ENCODE measurements at places on chromosomes 2 and 18.

- DNase-seq, result peak; percentile 11
Observed at GRCh38 chr2:121567957-121568409, 37.3 kb downstream of the RNU4ATAC start.

DNA sequence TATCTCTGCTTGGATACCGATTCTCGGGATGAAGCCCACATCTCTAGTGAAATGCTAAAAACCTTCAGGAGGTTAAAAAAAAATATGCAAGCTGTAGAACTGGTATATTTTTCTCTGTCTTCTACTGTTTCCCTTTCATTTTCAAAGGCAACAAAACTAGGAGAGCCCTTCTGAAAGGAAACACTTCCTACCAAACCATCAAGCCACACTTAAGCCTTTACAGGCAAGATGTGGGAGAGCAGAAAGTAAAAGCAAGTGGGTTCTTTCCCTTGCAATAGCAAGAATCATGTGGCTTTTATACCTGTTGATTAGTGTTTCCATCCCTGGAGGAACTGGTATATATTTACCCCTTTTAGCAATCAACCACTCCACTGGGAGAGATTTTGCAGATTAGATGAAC lies 147.9 kb upstream of the ACAA2 start:
- no peak for DNase-seq

- DNase-seq, result peak; percentile 47
Observed at GRCh38 chr2:27095745-27096651, 9.4 kb downstream of the KHK start.

GRCh38 chr18:33560686-33561370 lies 17.2 kb upstream of the ASXL3 start:
- no peak for DNase-seq

GRCh38 chr18:62434798-62435197 lies 88.0 kb upstream of the ZCCHC2 start:
- no peak for DNase-seq

GRCh38 chr2:43110442-43110871 lies 115.9 kb downstream of the ZFP36L2 start:
- no peak for DNase-seq

- no peak for DNase-seq
Observed at GRCh38 chr18:22349317-22349898, 68.3 kb downstream of the CTAGE1 start.

DNA sequence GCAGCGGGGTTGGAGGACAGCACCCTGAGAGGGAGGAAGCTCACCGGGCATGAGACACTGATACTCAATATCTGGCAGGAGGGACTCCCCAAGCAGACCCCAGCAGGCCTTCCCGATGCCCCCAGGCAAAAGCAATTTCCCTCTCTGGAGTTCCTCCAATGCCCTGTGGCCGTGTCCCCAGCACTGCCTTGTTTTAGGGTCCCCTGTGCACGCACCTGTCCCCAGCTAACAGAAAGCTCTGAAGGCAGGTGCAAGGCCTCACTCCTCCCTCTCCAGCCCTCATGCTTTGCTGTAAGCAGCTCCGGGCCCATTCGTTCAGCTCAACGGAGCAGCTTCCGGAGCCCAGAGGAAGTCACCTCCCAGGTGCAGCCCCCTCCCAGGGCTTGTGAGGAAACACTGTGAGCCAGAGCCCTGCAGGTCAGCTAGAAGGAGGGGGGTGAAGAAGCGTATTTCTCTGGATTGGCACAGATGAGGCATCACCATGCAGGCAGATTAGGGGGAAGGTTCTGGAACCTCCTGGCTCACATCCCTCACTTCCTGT lies 50.3 kb upstream of the ID2 start:
- no peak for DNase-seq

DNA sequence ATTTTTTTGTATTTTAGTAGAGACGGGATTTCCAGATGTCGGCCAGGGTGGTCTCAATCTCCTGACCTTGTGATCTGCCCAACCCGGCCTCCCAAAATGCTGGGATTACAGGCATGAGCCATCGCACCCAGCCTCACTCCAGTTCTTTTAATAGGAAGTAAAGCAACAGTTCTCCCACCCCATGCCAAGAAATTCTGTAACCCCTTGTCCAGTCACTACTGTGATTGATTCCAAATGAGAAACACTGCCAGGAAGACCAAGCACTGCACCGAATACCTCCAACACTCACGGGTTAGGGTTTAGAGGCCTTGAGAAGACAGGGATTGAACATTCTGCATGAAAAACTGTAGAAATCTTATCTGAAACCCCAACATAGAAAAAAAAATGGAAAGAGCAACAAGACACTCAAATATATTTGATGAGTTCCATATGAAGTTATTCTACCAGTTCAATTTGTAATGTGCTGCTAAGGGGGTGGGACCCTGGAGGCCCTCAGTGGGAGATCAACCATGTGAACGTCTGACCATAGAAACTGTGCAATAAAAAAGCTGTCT lies 48.2 kb upstream of the BIN1 start:
- DNase-seq, result no peak

DNA sequence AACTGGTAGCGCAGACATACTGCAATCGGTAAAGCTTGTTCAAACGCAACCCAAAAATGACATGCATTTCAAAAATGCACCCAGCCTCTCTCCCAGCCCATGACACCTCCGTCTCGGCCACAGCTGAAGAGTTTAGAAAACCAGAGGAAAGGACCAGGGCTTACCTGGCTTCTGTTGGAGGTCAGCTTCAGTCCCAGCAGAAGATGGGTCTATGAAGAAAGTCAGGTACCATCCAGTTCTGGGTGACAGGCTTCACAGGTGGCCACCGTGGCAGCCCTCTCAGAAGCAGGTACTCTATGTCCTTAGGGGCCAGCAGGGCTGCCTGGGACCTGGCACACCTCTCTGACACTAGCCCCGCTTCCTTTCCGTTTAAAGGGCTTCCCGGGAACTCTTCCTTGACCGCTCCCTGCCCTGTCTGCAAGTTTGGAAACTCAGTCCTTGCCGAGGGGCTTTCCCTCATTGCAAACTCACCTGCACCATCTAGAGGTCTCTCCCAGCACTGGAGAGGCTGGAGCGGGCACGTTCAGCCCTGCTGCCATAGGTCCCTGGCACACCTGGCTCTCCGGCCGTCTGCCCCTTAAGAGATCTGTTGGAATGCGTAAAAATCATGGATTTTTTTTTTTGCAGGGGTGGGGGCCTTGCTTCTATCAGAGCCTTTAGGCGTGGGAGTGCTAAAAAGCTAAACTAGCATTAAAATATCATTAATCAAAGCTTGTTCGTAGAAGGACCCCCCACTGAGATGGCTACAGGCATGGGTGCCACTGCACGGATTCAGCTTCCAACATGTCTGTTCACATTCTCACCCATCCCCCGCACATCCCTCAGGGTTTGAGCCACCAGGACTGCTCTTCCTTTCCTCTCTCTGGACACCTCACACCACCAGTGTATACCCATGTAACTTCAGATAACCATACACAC lies at the start of gene EDAR:
Gene EDAR, minus strand, starts transcription at position 425 of the 918 bp plus-strand sequence. CDS start 58,206 bp downstream, outside the sequence.
- no peak for DNase-seq

DNA sequence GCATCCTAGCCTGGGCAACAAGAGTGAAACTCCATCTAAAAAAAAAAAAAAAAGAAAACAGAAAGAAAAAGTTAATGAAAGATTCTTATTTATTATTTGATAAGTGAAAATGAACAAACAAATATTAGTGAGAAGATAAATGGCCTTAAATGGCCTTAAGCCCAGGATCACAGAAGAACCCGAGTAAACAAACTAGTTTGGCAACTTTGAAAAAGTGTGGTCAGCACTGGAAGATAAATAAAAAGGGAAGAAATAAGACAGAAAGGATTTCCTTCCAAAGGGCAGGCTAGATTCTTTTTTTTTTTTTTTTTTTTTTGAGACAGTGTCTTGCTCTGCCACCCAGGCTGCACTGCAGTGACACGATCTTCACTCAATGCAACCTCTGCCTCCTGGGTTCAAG lies 692.4 kb downstream of the CPS1 start:
- no peak for DNase-seq

DNA sequence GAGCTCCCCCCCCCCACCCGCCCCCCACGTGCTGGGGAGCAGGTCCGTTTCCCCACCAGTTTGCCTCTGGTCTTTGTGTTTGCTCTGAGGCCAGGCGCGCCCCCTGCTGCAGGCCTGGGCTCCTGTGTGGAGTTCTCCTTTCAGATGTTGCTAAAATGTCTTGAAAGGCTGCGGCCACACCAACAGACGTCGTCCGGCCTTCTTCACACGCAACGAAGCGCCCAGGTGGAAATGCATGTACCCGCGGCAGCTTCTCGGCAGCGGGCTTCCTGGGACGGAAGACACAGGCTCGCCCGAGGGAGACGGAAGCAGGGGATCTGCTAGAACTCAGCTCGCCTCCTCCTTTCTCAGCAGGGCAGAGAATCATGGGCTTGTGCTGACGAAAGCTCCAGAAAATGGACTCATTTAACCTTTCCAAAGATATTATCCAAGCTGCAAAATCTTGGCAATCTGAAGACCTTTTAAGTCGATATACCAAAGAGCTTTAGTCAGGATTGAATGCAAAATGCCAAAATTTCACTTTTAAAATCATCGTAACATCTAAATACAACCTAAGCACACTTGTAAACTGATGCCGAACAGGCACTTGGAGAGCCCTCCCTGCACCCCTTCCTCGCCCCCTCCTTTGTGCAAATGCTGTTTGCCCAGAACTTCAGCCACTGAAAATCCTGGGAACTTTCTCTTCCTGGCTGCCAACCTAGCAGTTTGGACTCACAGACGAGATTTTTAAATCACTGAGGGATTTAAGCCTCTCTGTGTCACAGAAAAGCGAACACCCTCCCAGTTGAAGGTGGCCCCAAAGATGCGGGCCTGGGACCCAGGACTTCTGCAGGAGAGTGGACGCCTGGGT lies 125.5 kb upstream of the ZNF516 start:
- DNase-seq, result peak; percentile 83

GRCh38 chr2:150911766-150912280 lies 349.8 kb downstream of the RBM43 start:
- DNase-seq, result peak; percentile 10

DNA sequence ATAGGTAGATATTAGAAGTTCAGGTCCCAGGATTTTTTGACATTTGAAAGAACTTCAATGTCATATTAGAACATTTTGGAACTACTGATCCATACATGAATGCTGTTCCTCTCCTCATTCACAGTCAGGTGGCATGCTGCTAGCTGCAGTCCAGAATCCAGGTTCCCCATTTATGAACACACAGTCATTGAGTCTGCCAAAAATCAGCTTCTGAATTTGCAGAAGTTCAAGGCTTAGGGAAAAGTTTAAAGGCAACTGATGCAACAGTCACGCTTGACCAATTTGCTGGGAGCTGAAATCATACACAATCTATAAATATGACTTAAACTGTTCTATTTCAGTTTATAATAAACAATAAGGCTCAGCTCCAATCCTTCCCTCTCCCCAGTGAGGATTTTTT lies 17.3 kb upstream of the TTR start:
- no peak for DNase-seq

- no peak for DNase-seq
Observed at GRCh38 chr2:33153008-33153407, 206.3 kb downstream of the LTBP1 start.

DNA sequence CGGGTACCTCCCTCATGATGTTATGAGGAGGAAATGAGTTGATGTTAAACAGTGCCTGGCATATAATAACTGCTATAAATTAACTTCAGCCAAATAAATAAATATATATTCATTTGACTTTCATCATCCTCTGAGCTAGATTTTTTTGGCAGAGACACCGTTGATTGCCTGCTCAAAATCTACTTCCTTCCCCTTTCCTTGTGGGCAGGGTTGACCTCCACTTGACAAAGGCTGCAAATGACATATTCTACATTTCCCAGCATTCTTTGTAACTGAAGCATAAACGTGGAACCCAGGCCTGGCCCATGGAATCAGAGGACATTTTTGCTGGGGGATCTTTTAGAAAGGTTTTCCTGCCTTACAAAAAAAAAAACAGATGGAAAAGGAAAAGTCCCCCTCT lies 177.8 kb downstream of the TXNL1 start:
- DNase-seq, result no peak

DNA sequence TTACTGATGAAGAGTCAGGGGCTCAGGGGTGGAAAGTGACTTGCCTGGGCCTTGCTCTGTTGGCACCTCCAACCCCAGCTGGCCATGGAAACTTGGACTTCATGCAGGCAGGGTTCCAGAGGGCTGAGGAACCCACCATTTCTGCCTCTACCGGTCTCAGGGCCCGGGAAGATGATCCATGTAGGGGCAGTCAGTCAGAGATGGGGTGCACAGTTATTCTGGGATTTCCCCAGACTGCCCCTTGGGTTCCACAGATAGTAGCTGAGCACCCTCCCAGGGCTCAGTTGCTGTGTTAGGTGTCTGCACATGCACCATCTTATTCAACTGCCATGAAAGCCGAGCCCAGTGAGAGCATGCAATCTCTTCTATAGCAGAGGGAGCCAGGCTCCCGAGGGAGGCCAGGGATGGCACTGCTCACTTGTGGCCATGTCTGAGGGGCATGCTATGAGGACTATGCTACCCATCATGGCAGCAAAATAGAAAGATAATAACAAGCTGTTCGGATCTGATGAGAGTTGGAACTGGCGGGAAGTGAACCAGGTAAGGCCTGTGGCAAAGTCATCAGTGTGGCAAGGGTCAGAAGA lies 37.3 kb downstream of the RHOB start:
- DNase-seq, result no peak

- no peak for DNase-seq
Observed at GRCh38 chr2:212711856-212712255, 173.3 kb upstream of the ERBB4 start.

- peak; percentile 9 for DNase-seq
Observed at GRCh38 chr2:30048636-30049175, 98.1 kb upstream of the YPEL5 start.

DNA sequence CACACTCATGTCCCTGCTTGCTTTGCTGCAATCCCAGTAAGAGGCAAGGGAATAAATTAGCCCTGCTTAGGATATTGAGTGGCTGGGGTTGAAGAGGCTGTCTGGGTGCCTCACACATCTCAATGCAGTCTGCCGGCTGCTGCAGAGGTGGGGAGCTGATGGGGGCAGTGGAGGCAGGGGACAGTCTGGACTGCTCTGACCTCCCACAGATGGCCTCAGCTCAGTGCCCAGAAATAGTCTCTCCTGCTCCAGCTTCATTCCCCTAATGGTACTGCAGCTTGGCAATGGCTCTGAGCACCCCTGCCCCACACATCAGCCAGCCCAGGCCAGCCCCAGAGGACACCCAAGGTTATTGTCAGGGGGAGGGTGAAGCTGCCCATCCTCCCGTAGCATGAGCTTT lies 21.5 kb upstream of the TNS1 start:
- no peak for DNase-seq

- no peak for DNase-seq
Observed at GRCh38 chr2:96506016-96506906, 1.1 kb upstream of the NEURL3 start.

- no peak for DNase-seq
Observed at GRCh38 chr2:119486196-119486827, 38.0 kb downstream of the SCTR start.

- DNase-seq, result no peak
Observed at GRCh38 chr2:156999661-157000060, 257.8 kb upstream of the GALNT5 start.

GRCh38 chr2:195406886-195407603 lies 250.0 kb upstream of the SLC39A10 start:
- no peak for DNase-seq

DNA sequence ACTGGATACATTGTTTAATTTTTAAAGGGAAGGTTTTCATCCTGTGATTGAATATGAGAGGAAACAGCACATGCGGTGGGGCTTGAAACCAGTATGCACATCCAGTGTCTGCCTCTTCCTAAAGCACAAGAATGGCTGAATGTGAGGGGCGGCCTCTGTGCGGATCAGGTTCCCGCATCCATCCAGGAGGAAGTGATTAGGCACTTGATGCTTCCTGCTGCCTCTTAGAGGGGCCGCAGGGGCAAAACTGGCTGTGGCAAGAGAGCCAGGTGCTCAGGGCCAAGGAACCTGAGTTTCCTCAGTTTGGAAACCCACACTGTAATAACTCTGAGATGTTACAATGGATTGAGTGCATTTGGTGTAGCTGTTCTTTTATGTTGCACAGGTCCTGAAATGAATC lies 48.8 kb downstream of the THNSL2 start:
- no peak for DNase-seq
